ENCODE measurements at places on chromosomes 6 and 20.

DNA sequence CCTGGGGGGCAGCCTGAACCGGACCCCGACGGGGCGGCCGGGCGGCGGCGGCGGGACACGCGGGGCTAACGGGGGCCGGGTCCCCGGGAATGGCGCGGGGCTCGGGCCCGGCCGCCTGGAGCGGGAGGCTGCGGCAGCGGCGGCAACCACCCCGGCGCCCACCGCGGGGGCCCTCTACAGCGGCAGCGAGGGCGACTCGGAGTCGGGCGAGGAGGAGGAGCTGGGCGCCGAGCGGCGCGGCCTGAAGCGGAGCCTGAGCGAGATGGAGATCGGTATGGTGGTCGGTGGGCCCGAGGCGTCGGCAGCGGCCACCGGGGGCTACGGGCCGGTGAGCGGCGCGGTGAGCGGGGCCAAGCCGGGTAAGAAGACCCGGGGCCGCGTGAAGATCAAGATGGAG is 636 bp downstream of the SRF start:
- DNase-seq, result no peak

DNA sequence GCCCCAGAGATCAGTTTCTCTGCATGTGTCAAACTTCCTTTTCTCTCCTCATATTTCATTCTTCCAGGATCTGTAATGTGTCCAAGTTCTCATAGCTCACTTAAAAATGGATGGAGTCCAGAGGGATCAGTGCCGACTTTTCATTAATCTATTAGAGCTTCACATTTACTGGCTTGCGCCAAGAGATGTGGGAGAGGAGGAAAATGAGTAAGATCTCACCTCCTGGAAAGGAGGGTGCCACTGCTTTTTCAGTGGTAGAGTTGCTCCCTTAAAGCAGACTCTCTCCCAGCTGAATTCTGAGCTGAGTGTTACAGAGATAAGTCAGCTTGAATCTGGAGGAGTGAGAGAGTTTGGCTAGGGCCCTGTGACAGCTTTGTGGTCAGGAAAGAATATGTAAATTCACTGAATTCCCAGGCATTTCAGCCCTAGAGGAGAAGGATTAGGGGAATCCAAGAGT is 175.9 kb downstream of the SOX4 start:
- DNase-seq, result peak; percentile 91

- DNase-seq, result no peak
These were observed 94.2 kb upstream of the TAB2 start for GRCh38 chr6:149223120-149223903.

- no peak for DNase-seq
These were observed 25.5 kb downstream of the PCK1 start for GRCh38 chr20:57586370-57586793.

GRCh38 chr6:25583099-25583498 is 68.9 kb upstream of the SCGN start:
- no peak for DNase-seq

DNA sequence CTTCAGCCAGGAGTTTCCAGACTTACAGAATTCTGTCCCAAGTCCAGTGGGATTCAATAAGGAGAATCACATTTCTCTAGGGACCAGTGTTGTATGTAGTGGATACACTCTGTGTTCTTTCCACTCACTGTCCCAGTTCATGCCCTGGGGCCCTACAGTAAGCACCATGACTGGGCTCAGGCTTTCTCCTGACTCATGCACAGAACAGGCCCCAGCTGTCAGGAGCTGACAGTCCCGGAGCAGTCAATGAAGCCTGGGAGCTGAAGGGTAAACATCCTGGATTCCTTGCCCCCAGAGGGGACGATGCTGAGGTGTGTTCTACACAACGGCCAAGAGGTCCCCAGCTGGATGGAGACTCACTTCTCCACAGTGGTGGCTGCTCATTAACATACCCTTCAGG is 40.2 kb upstream of the LRFN2 start:
- DNase-seq, result no peak

DNA sequence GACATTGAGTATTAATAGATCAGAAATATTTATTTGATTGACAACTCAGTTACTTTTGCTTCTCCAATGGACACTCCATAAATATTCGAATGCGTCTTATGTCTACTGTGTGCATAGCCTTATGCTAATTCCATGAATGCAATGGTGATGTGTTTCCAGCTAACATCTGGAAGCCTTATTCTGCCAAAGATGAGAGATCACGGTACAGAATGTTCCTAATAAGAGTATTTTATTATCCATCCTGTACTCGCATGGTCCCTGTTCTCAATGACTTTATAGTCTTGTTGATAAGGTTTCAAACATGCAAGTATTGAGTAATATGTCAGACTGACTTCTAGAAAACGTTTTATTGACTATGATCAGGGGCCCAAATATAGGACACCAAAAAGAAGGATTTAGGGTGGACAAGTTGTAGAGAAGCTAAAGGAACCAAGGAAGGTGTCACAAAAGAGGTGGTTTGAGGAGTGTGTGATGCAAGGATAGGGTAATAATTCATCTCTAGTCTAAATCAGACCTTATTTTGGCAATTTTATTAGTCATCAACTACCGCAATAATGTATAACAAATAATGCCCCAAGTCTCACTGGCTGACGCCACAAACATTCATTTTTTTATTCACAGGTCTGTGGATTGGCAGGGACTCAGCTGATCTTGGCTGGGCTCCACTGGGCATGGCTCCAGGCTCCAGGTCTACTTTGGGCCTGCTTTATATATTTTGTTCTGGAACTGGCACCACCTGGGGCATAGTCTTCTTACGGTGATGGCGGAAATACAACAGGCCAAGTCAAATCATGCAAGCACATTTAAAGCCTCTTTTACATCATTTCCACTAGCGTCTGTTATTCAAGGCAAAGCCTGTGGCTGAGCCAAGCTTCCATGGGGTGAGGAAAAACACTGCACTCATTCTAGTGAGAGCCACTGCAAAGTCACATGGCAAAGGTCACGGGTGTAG is 24.5 kb upstream of the CD83 start:
- no peak for DNase-seq

DNA sequence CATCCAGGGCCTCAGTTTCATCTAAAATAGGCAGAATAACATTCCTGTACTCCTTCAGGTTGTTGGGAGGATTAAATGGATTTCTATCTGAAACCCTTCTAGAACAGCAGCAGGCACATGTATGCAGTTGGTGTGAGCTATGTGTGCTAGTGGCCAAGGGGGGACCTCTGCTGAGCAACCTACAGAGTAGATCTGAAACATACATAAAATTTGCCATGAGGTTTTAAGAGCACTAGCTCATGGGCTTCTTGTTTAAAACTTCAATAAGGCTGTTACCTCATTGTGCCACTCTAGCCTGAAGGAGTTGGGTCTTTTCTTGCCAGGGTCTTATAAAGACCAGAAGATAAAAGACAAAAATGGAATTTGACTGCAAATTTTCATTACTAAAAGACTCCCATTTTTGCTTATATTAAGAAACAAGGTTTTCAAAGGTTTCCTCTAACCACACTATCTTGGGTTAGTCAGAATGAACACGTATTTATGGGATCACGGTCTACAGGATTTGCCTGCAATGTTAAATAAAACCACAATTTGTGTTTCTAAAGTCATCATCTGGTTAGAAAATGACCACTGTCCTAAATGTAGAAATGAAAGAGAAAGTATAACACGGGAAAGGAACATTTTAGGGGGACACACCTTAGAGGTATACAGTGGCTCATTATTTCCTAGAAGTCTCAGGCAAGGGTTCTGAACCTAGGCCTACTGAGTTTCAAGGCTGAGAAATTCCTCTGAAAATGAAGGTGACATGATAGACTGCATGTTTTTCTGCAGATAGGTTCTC is 144.9 kb upstream of the OLIG3 start:
- no peak for DNase-seq

DNA sequence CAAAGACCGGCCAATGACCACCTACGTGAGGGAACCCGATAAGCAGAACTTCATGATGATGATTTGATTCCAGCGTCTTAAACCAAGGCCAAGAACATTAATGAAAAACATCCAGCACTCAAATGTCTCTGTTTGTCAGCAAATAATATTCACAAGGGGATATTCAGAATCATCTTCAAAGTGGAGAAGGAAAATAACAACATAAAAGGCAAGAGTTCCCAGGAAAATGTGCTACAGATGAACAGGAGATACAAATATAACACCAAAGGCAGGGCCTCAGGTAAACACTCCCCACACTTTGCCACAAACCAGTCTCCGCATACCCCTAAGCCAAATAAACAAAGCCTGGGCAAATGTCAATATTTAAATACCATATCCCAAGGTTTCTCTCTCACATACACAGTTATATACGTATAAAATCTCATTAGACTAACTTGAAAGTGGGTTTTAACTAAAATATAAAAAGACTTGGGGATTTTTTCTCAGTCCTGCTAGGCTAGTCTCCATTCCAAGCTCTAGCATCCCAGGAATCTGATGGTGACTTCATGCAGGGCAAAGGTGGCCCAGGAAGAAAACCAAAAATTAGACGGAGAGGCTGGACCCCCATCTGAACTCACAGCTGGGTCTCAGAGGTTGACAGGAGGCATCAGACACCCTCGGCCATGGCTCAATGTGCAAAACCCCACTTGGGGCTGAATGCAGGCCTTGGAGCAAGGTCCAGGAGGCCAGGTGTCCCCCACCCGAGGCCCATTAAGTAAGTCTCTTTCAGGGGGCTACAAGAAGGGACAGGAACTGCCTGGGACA is 32.1 kb downstream of the TRAM2 start:
- DNase-seq, result no peak

DNA sequence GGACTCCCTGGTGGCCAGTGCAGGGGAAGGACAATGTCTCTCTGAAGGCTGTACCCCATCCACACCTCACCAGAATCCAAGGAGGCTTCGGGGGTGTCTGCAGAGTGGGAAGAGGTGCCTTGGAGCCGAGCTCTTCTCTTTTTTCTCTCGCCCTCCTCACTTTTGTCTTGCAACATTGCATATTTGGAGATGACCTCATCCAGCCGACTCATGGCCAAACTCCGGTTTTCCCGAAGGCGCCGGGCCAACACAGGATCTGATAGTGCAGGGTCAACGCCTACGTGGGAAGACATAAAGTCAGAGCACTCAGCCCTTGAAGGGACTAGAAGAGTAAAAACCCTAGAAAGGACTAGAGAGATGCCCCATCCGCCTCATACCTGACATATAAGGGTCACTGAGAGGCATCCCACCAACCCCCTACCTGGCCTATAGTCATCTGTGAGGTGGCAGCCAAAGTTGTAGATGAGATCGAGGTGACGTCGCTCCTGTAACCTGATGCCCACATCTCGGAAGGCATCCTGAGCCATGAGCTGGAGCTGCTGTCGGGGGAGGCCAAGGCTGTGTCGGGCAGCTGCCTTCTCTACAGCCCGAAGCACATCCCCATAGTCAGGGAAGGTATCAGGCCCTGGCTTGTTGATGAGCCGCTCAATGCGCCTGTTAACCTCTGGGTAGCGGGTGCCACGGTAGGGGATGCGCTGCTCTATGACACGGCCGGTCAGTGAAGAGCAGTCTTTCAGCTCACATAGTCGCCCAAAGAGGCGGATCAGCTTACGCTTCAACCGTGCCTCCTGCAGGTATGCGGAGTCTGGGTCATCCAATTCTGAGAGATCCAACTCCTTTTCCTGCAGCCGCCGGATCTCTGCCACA is 3.0 kb upstream of the ZBTB22 start:
- DNase-seq, result no peak

DNA sequence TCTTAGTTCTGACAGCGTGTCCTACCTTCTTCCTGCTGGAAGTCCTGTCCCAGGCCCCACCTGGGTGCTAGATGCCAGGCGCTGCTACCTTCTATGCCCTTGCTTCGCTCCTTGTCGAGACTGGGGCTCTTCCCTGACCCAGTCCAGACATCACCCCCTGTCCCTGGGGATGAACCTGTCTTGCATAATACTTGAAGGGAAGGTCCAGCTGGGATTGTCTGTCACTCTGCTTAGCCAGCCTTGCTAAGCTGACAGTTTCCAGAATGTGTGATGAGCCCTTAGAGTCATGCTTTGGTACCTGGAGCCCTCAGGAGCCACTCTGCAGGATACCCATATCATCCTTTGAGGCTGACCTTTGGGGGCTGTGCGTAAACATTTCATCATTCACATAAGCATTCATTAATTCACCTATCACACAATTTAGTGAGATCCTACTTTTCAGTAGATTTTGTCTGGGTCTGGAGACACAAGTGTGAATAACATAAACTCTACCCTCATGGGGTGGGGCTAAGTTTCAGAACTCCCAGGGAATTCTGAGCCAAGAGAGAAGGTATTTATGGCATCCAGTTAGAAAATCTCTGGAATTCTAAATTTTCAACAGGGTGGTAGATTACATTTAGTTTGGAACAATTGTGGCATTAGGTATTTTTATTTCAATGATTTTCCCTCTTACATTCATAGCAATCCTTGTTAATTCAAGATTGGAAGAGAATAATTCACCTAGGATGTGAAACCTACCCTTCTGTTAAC is 151.1 kb upstream of the HDAC2 start:
- no peak for DNase-seq

GRCh38 chr20:62826646-62827310 is 9.9 kb downstream of the COL9A3 start:
- no peak for DNase-seq

DNA sequence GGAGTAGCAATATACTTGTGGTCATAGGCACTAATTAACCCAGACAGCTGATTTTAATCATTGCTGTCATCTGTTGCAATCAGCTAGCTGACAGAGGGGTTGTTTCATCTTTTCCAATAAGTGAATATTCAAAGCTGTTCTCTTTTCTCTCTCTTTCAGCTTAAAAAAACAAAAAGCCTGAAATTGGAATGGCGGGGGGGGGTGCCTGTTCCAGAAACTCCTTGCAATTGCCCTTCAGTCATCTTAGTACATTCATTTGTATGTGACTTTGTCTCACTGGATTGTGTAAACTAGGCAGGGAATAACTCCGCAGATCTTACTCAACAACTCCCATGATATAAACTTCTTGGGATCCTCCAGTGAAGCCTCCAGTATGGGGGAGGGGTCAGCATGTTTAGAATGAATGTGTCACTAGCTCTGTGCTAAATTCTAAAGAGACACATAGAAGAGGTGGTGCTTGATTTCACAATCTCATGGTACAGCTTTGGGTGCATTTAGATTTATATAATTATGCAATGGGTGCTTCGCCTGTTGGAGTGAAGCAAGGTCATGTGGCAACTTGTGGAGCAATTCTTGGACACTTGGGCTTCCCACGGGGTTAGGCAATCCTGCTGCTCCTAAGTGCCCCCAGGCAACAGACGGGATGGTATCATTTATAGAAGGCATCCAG is 40.1 kb downstream of the SLC24A3 start:
- peak; percentile 66 for DNase-seq

- no peak for DNase-seq
These were observed 1.3 kb upstream of the MUCL3 start for GRCh38 chr6:30939473-30939872.

- no peak for DNase-seq
These were observed 17.4 kb downstream of the MACROD2 start for GRCh38 chr20:14012671-14013070.

- DNase-seq, result no peak
These were observed 60.2 kb downstream of the NOL4L start for GRCh38 chr20:32524829-32525501.
